ENCODE measurements at places on chromosomes 2 and 18.

DNA sequence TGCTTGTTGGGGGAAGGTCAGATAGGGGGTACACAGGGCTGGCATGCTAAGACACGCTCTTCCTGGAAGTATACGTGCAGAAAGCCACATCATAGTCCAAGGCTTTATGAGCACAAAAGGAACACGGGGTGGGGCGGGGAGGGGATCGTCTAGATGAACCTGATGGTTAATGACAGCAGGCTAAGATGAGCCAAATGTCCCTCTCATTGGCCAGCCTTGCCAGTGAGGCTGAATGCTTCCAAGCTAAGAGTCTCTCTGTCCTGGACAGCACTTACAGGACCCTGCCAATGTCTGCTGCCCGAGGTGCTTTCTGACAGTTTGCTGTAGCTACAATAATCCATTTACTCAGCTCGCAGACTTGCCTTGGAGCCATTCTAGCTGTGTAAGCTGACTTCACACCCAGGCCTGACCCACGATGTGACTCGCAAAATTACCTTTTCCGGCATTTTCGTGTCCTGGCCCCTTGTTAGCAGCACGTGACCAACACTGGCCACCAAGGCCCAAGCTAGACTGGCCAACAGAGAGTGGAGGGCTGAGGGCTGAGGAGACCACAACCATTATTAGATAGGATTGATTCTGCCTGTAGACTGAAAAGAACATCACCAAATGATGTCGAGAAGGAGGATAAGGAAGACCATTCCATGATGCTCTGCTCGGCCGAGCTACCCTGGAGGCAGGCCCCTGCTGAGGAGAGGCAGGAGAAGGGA lies 84.2 kb downstream of the MALT1 start:
- DNase-seq = no peak

DNA sequence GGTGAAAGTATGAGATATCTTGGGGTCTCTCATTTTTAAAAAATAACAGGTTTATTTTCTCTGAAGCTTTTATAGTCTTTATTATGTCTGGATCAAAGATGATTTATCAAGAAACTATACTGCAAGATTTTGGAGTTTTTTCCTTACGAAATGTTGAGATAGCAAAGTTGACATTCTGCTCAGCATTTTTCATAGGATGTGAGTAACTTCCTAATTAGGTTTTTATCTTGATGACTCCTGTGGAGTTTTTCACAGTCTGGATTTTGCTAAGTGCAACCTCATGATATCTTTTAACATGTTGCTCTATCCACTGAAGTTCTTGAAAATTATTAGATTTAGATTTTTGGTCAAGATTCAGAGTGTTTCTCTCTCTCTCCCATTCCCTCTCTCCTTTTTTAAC lies 17.8 kb downstream of the TCF7L1 start:
- DNase-seq = no peak

DNA sequence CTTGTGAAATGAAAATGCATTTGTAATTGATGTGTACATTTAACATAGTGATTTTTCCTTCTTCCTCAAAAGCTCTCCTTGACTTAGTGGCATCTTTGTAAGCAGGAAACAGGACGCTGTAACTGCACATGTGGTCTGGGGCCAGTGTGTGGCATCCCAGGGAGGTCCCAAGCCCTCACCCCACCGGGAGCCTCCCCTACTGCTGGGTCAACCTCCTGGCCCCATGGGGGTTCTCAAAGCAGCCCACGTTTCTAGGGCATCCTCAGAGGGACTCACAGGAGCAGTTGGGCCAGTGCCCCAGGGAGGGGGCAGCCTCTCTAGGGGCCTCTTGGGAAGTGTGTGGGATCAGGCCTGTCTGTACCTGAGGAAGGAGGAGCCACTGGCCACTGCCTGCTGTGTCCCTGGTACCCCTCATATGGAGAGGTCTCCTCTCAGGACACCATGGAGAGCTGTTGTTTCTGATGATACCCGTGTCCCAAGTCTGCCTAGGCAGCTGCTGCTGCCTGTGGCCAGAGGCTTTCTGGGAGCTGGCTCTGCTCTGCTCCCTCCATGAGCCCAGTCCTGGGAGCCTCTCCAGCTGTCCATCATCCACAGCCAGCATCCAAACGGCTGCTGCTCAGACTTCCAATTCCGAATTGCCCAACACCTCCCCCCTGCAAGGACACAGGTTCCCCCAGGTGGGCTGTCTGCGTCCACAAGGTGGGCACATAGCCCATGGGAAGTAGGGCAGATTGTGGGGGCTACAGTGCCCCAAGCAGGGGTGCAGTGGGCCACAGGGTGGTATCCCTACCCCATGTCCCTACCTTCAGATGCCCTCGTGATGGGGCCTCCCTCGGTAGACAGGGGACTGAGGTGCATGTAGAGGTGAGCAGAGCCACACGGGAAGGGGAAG lies 13.4 kb downstream of the ARHGEF4 start:
- DNase-seq = no peak

GRCh38 chr2:120794716-120795115 lies 59.0 kb downstream of the GLI2 start:
- DNase-seq = no peak

GRCh38 chr18:8402237-8402636 lies 207.0 kb upstream of the RAB12 start:
- no peak for DNase-seq

GRCh38 chr18:47513614-47514013 lies 262.2 kb upstream of the SKOR2 start:
- DNase-seq = no peak

DNA sequence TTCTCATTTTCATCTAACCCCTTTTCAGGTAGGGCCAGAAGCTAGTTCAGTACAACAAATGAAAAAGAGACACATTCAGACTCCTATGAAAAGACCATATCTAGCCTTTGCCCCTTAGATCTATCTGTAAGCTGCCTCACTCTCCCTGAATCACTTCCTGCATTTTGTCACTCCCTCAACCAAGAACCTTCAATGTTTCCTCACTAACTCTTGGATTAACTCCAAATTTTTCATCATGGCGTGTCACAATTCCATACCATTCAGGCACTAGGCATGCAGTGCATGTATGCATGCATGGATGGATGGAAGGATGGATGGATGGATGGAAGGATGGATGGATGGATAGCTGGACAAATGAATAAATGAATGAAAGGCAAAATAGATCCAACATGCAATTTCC lies 356.9 kb downstream of the TNS1 start:
- no peak for DNase-seq

DNA sequence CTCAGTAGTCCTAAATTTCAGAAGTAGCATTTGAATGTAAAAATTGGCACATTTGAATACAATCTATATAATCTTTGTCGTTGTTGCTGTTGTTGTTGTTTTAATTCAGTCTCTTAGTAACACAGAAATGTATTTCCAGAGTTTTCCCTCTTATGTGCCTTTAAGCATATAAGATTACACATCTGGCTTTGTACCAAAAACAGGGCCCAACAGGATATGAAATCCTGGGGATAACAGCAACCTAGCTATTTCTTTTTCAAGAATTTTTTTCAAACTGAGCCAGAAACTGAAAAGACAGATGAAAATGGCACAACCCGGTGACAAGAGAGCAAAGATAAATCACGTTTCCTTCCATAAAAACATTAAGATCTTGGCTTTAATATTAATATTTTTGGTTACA lies 906.7 kb downstream of the NRXN1 start:
- DNase-seq = no peak

DNA sequence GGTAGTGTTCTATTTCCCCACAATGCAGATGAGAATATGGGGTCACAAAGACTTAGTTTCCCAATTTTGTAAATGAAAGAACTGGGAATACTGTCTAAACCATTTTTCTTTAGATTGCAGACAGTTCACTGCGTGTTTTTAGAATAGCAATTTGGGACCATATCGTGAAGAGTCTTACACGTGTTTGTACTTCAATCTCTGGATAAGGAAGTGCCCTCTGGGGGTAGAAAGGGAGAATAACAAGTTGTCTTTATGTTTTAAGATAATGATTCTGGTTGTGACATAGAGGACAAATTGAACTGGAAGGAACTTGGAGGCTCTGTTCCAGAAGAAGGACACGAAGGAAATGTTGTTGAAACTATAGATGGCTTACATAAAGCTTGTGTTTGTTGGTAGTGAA lies 457.7 kb downstream of the CBLN2 start:
- no peak for DNase-seq

DNA sequence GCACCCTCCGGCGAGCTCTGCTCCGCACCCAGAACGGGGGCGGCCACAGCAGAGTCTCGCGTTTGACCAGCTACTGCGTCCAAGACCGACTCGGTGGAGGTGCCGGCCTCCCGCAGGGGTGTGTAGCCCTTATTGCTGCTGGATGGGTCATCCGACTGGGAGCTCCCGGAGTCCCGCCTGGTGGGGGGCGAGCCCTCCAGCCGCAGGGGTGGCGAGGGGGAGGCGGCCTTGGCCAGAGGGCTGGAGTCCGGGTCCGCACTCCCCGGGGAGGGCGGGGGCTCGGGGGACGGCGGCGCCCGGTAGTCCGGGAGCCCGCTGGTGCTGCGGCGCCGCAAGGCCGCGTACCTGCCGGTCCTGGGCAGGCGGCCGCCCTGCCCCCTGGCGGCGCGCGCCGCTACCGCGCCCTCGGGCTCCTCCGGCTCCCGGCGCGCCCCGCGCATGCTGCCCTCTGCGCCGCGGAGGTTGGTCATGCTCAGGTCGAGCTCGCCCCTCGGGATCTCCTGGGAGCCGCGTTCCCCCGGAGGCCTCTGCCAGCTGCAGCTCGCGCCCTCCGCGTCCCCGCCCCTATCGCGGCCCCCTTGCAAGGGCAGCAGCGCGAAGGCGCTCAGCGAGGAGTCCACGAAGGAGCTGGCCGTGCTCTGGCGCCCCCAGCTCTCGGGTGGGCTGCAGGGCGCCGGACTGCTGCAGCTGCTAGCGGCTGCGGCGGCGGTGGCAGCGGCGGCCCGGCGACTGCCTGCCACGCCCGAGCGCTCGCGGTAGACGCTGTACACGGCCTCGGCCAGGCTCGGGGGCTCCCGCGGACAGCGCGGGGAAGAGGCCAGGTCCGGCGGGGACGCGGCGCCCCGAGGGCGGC lies 4.8 kb downstream of the TMEM200C start:
- DNase-seq = no peak

GRCh38 chr2:235011607-235011928 lies 59.8 kb downstream of the SH3BP4 start:
- no peak for DNase-seq

DNA sequence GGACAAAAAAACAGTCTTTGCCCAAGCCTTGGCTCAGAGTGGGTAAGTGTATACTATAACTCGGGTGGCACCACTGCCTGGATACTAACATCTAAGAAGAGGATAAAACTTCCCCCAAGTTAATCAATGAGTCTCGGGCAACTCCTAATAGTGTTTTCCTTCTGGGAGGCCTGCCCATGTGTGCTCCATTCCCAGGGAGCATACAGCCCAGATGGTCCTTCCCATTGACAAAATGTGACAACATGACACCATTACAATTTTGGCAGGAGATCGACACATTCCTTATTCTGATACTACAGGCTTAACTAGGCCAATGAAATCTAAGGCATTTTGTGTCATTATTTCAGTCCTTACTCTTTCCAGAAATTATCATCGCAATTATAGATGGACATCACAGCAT lies 52.7 kb upstream of the CRIM1 start:
- DNase-seq = no peak

GRCh38 chr18:374721-375168 lies 106.9 kb upstream of the THOC1 start:
- no peak for DNase-seq

GRCh38 chr2:106156305-106157296 lies 37.5 kb downstream of the UXS1 start:
- DNase-seq = no peak

GRCh38 chr18:59909289-59910036 lies 9.7 kb downstream of the PMAIP1 start:
- DNase-seq = no peak

GRCh38 chr2:10362898-10363454 lies 60.3 kb downstream of the HPCAL1 start:
- no peak for DNase-seq

DNA sequence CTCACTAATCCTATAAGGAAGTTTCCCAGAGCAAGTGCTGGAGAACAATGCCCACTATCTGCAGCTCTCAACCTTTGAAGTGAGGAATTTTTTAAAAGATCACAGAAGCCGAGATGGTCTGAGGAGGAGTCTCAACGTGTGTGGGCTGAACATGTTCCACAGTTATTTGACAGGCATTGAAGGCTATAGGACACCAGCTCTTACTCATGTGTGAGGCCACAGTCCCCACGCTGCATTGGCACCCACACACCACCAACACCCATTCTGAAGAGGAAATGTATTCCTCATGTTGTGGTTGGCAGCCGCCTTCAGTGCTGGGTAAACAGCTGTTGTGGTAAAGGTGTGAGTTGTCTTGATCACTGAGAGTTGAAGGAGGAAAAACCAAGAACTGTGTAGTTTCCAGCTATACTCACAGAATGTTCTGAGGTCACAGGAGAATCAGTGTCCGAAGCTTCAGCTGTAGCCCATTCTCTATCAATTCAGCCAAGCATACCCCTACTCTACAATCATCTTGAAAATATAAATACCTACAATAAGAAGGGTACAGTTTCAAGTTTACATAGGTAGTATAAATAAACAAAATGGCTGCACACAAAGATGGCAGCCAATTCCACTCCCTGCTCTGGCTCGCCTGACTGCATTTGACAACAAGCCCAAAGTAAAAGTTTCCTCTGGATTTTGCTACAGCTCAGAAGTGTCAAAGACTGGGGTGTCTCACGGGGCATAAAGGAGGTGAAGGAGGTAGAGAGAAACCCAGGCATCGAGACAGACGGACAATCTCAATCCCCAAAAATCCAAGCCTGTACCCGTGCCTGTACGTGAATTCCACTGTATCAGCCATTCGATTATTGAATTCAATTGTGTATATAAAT lies 12.1 kb downstream of the CD226 start:
- peak; percentile 76 for DNase-seq

GRCh38 chr2:176085861-176086771 lies 2.4 kb upstream of the EVX2 start:
- no peak for DNase-seq

GRCh38 chr2:171889333-171889732 lies 4.7 kb downstream of the SLC25A12 start:
- DNase-seq = no peak

DNA sequence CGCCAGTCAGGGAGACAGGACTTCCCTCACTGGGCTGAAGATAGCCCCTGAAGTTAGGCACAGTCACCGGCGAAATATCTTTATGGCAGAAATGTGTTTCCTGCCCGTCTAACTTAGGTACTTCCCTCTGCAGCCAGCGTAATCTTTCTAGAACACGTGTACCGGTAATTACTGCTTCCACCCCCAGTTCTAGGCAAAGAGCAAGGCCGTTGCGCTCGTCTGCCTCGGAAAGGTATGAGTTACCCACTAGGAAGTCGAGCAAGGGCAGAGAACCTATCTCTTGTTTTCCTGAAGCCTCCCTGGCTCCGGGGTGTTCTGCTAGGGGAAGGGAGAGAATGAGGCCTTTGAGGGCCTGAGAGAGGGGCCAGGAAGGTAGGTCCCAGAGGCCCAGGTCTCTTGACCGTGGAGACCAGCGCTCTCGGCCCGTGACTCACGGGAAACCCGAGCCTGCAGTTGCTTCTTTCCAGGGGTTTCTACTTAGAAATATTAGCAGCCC lies 70.0 kb downstream of the TWSG1 start:
- DNase-seq = no peak

GRCh38 chr18:8333961-8334360 lies 275.3 kb upstream of the RAB12 start:
- no peak for DNase-seq
